ENCODE measurements at places on chromosomes 2 and 18.

- DNase-seq = no peak
These were observed 273.2 kb upstream of the SIX3 start for GRCh38 chr2:44668336-44668735.

- no peak for DNase-seq
These were observed 84.1 kb downstream of the R3HDM1 start for GRCh38 chr2:135615404-135615803.

- DNase-seq = peak; percentile 94
These were observed at the start of gene AGBL5 for GRCh38 chr2:27050996-27051901. Gene AGBL5 (plus strand): TSS chr2:27051668. CDS start chr2:27052959, 1,291 bp downstream.

DNA sequence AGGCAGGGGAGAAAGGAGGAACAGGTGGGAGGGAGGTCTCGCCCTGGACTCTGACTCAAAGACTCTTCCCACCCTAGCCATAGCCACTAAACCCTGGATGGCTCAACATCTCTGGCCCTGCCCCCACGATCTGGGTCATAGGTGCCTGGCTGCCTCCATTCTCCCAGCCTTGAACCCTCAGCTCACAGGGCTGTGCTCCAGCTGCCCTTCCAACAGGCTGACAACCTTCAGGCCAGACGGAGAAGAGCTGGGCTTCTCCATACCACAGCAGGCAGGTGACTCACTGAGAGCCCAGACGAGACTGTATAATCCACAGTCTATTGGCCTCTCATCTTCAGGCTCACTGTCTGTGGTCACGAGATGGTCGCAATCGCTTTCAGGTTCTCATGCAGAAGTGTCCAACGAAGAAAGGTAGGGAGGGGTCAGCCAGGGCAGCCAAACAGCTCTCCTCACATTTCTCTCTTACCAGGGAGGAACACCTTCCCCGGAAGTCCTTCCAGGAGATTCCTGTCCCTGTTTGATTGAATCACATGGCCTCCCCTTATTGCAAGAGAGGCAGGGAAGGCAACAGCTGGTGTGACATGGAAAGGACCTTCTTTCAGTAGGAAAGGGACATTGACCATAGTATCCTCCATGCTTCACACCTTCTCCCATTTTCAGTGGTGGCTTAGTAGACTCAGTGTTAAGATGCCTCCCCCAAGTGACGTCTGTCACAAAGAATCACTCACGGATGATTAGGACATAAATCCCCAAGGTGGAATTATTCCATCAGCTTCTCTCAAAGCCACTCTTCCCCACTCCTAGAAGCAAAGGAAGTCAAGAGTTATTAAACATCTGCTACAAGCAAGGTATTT is 100.1 kb downstream of the MRO start:
- DNase-seq = no peak

DNA sequence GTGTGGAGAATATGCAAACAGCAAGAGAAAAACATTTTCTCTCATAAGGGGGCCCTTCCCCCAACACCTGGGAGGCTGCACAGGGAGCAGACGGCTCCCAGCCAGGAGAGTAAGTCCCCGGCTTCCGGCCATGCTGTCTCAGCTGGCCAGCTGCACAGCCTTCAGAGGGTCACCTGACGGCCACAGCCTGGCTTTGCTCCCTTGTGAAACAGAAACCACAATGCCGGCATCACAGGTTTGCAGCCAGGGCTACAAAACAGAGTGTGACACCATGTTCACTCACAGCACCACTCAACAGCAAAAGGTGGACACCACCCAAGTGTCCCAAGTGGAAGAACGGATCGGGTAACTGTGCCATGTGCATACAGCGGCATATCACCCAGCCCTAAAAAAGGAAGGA is 86.9 kb upstream of the GPC1 start:
- DNase-seq = no peak

DNA sequence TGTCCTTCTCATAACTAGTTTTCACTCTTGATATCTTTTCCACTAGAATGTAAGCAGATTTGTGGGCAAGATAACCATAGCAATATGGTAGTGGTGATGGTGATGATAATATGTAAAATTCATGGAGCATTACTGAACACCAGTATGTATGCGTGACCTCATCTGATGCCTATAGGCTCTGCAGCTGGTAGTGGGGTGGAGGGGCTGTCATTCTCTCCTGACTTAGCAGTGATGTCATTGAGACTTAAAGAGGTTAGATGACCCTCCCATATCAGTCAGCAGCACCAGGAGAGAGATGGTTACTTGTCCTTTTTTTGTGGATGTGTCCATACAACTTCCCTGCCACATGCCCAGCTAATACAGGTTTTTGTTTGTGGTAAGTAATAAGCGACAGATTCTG is 27.9 kb downstream of the PARD3B start:
- DNase-seq = no peak

GRCh38 chr2:38975042-38975441 is 85.4 kb downstream of the ARHGEF33 start:
- no peak for DNase-seq

GRCh38 chr2:70529610-70530009 is 24.0 kb downstream of the TGFA start:
- no peak for DNase-seq

DNA sequence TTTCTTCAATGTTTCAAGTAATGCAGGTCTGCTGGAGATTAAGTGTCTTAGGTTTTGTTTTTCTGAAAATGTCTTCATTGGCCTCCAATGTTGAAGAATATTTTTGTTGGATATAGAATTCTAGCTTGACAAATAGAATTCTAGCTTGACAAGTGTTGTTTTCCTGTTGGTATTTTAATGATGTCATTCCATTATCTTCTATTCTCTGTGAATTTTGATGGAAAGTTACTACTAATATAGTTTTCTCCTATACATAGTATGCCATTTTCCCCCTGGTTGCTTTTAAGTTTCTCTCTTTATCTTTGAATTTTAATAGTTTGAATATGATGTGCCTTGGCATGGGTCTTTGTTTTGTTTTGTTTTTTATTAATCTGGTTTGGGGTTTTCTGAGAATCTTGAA is 119.9 kb downstream of the RAPGEF4 start:
- no peak for DNase-seq

- peak; percentile 92 for DNase-seq
These were observed at the start of gene CNPPD1 for GRCh38 chr2:219176818-219177551. Gene CNPPD1 (minus strand): TSS chr2:219176925. CDS start chr2:219176828, 97 bp downstream.

- no peak for DNase-seq
These were observed 51.0 kb upstream of the MCFD2 start for GRCh38 chr2:46966576-46966975.

- no peak for DNase-seq
These were observed 112.9 kb downstream of the SLC39A10 start for GRCh38 chr2:195769975-195770374.

DNA sequence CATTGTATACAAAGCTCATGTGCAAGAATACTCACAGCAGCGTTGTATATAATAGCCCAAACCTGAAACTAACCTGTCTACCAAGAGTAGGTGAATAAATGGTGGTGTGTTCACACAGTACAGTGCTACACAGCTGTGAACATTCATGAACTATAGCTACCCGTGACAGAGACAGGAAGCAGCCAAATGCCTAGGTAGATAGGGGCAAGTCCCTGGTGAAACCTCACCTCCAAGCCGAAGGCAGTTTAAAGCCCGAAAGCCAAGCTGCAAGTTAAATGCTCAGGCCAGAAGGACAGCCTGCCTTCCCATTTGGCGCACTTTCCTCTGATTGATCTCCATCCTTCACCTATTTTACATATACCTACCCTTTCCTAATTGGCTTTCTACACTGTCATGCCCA is 36.5 kb upstream of the IMPA2 start:
- DNase-seq = no peak
